ENCODE measurements at places on chromosomes 1 and 21.
A peak's percentile ranks its signal among the peaks of the same experiment; 100 is the strongest.

DNA sequence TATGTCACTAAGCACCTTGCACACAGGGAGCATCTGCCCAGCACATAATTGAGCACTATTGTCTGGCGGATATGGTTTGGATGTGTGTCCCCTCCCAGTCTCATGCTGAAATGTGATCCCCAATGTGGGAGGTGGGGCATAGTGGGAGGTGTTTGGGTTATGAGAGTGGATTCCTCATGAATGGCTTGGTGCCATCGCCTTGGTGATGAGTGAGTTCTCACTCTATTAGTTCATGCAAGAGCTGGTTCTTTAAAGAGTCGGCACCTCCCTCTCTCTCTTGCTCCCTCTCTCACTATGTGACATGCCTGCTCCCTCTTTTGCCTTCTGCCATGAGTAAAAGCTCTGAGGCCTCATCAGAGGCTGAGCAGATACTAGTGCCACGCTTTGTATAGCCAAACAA lies 9.5 kb downstream of the CTSK start:
- no peak for DNase-seq

GRCh38 chr1:117810553-117810952 lies 118.9 kb downstream of the GDAP2 start:
- DNase-seq, result no peak

- no peak for DNase-seq
These were observed 2.4 kb downstream of the KRTAP10-2 start for GRCh38 chr21:44548922-44549321.

DNA sequence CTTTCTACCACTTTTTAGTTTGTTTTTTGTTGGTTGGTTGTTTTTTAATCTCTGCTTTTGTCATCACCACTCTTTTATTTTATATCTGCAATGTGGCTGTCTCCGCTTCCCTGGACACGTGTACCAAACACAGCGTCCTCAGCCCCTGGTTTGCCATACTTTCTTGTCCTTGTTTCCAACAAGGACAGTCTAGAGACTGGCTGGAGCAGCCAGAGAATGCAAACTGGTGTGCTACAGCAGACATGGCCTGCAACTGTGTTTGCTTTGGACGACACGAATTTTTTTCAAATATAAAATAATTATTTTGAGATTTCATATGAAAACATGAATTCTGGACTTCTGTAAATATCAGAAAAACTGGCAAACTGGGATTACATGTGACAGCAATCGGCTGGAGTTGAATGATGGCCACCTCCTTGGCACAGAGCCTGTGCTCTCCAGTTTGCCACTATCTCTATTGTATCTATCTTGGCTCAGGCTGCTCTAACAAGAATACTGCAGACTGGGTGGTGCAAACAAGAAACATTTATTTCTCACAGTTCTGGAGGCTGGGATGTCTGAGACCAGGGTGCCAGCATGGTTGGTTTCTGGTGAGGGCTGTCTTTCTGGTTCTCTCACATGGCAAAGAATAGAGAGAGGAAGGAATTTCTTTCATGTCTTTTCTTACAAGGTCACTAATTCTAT lies 34.6 kb upstream of the POU2F1 start:
- DNase-seq, result peak; percentile 17

GRCh38 chr1:46300673-46301405 lies 2.6 kb downstream of the LRRC41 start:
- DNase-seq, result no peak

- no peak for DNase-seq
These were observed 1.1 kb downstream of the KRTAP10-12 start for GRCh38 chr21:44697811-44698734.

- peak; percentile 24 for DNase-seq
These were observed 17.4 kb downstream of the SFT2D2 start for GRCh38 chr1:168243198-168243597.

DNA sequence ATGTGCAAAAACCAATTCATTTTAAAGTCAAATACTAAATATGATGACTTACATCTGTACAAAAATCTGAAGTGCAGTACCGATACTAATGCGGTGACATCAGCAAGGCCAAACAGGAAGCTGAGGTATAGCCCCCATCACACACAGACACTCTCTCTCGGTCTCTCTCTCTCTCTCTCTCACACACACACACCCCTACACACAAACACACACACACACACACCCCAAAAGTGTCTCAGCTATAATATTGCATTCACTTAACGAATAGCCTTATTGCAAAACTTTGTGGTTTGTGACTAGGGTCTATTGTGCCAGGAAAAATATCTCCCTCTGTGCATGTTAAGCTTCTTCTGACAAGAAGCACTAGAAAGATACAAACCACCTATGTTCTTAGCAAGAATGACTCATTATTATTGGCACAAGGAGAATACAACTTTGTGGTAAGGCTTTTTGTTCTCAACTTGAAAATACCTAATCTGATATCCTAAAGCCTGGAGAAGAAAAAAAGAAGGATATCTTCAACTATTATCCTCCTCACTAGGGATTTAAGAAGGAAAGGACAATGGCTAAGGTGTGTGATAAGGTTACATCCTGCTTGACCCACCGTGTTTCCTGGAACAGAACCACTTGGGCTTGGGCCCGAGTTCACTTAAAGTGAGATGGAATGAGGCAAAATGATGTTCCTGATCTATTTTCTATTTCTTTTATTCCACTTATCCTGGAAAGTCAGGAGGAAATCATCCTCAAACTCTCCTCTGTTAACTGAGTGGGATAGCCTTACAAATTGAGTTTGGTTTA lies 107.1 kb downstream of the NIBAN1 start:
- DNase-seq, result no peak

DNA sequence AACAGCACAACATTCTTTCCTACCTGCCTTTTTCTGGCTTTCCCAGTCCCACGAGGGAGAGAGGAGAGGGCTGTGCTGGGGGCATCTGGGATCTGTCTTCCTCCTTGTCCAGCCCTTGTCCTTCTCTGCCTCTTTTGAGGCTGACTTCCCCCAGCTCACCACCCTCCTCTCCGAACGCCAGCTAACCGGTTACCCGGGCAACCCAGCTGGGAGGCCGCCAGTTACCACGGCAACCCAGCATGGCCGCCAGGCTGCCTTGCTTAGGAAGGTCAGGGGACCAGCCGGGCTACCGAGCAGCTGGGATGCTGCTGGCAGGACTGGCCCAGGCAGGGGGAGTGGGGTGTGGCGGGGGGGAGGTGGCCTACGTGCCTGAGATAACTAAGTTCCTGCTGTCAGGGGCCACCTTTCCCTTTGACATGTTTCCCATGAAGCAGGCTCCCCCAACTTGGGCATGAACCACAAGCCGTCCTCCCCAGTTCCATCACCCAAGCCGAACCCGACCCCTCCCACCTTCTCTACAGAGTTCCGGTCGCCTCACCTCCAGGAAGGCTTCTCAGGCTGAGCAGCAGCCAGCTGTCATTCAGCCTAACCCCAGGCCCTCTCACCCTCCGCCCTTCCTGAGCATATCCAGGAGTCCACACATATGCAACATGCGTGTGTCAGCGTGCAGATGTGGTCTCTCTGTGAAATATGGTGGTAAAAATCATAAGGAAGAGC lies 8.7 kb downstream of the PLEKHA6 start:
- peak; percentile 76 for DNase-seq

GRCh38 chr1:194658090-194658439 lies 1471.7 kb upstream of the B3GALT2 start:
- DNase-seq, result no peak

DNA sequence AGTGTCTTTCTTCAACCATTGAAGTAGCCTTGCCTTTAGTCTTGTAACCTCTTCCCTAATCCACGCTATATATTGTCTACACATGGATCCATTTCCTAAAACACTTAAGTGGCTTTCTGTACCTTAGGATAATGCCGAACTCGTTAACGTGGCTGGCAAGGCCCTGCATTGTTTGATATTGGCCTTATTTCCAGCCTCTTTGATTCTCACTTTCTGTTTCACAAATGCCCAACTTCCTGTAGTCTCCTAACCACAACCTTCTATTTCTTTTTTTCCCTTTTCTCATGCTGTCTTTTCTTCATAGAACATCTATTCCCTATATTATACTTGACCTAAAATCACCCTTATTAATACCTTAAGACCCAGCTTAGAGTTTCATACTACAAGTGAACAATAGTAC lies 536.0 kb downstream of the LMO4 start:
- no peak for DNase-seq

DNA sequence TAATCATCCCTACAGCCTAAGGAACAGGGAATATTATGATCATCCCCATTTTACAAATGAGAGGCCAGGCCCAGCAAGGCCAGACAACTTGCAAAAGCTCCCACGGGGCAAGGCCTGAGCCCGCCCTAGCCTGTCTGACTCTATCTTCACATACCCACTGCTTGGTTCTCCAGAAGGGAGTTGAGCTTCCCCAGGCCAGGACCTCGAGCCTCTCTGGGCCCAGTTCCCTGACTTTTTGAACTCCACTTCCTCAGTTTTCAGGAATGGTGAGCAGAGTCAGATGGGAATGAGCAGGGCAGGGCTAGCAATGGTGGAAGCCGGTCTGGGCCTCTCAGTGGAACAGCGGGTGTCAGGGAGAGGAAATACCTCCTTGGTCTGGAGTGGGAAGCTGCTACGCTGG lies 39.3 kb downstream of the CACNA1S start:
- no peak for DNase-seq

- no peak for DNase-seq
These were observed 126.6 kb upstream of the BEND5 start for GRCh38 chr1:48903291-48903690.

GRCh38 chr1:25875856-25876692 lies 566 bp upstream of the PAQR7 start:
- DNase-seq, result no peak

DNA sequence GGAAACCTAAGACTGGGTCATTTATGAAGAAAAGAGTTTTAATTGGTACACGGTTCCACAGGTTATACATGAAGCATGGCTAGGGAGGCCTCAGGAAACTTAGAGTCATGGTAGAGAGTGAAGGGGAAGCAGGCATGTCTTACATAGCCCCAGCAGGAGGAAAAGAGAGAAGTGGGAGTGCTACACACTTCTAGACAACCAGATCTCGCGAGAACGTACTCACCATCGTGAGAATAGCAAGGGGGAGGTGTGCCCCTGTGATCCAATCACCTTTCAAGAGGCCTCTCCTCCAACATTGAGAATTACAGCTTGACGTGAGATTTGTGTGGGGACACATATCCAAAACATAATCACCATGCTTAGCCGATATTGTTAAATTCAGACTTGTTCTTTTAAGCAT lies 62.8 kb downstream of the DYRK1A start:
- no peak for DNase-seq

- peak; percentile 66 for DNase-seq
These were observed 19.2 kb upstream of the CLSTN1 start for GRCh38 chr1:9842781-9843575.

DNA sequence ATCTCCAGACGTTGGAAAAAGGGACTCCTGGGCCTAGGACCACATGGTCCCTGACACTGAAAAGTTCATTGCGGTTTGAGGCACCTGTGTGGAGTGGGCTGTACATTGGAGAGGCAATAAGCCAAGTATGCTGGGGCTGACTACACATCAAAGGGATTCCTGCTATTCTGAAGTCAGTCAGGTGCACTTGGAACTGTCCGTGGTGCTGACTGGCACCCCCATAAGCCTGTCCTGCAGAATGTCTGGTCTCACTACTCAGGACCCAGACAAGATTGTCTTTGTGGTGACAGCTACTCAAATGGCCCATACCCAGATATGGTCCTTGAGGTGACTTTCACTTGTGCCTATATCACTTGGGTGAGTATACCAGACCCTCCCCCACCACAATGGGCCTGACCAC lies 150.6 kb downstream of the RWDD3 start:
- DNase-seq, result no peak

DNA sequence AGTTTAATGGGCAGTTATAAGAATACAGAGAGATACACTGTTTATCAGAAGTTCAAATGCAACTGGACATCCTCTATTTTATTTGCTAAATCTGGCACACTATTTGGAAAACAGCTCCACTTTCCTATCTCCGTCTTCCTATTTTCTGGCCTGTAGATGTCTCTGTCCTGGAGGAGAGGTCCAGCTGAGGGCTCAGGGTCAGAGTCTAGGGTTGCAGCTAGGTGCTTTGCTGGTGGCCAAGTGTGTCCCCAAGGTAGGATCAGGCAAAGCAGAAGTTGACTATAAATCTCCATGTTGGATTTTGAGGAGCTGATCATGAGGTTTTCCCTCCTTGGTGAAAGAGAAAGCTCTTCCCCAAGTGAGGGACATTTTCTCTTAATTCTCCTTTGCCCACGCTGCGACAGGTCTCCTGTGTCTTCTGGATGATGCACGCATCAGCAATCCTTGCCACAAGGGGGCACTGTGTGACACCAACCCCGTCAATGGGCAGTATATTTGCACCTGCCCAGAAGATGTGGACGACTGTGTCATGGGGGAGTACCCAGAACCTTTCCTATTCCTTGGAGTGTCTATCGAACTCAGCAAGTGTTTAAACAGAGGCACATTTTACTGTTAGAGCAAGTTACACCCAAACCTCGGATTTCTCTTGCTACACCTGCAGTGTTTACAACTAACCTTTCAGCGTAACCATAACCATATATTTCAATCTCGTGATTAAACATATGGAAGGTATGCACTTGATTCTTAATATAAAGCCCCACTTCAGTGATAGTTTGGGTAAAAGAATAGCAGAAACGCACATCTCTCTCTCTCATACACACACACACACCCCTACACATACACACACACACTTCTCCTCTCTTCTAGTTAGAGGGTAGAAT lies 10.2 kb downstream of the ADAM30 start:
- peak; percentile 9 for DNase-seq

- no peak for DNase-seq
These were observed 128.8 kb downstream of the COQ8A start for GRCh38 chr1:227068883-227069282.

DNA sequence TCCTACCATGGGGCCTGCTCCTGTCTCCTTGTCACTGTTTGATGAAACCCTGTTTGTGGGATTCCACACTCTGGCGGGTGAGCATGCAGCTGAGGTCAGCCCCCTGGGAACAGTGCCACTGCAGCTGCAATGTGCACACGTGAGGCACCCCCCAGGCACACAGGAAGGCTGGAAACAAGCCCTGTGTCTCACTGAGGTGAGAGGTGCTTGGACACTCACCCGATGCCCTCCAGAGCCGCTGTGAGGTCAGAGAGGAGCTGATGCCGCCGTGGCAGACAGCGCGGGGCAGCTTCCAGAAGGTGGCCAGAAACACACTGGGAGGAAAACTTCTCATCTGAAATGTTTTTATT lies 49.7 kb downstream of the SLX9 start:
- DNase-seq, result no peak

GRCh38 chr1:98119796-98120195 lies 199.0 kb upstream of the DPYD start:
- DNase-seq, result peak; percentile 57

DNA sequence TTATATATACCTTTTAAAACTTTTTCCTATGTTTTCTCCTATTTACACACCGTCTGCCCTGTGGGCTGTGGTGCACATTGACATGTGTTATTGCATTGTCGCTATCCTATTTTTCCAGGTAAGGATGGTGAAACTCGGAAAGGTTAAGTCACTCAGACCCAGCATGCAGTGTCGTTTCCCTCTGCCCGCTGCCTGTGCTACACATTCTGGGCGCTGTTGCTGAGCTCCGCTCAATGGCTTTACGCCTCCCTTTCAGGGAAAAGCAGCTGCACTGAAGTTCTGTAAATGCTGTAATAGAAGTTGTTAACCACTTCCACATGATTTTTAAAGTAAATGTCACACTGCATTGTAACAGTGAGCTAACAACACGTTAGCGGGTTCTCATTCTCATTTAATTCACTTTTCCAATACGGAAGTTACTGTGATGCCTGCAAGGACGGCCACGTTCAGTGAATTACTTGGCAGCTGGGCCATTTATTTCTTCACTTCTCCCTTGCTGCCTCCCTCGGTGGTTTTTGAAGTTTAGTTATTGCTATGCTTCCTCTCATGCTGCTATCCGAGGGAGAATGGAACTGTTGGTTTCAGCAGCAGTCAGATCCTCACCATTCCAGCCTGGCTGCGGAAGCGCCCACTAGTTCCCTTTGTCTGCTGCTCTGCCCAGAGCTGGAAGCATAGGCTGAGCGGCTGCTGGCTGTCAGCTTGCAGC lies 288.7 kb downstream of the SPATA17 start:
- DNase-seq, result peak; percentile 10
